ENCODE measurements at places on chromosomes 16 and 17.

- DNase-seq: no peak
Observed at GRCh38 chr16:3020604-3021448, 658 bp downstream of the TNFRSF12A start.

GRCh38 chr17:56809106-56809819 is 24.5 kb downstream of the C17orf67 start:
- DNase-seq: no peak

DNA sequence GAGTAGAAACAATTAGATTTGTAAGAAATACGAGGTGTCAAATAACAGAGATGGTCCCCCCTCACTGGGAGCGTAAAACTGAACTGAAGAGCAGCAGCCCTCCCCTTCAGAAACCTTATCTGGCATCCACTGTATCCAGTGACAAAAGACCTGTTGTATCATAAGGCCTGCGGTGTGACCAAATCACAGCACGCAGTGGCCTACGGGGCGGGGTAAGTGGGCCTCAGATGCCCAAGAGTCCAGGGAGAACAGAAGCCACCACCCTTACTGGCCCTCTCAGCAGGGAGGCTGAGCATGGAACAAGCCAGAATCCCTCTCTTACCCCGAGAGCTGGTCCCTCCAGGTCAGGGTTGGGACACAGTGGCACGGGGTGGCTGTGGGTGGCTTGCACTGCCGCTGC is 5.5 kb downstream of the JMJD6 start:
- DNase-seq: no peak

DNA sequence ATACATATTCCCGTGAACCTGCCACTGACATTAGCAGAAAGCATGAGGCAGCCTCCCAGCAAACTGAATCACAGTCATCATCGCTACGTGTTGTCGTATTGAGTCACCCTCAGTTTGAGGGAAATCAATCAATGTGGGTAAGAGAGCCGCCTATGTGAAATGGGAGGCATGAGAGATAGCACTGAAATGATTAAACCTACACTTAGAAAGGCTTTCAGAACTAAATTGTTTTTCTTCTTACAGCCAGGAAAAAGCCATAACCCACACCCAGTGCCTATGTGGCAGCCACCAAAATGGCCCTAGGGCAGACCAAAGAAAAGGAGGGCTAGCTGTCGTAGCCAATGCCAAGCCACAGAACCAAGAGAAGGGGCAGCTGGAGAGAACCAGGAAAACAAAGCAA is 90.5 kb downstream of the ADAMTS18 start:
- no peak for DNase-seq

DNA sequence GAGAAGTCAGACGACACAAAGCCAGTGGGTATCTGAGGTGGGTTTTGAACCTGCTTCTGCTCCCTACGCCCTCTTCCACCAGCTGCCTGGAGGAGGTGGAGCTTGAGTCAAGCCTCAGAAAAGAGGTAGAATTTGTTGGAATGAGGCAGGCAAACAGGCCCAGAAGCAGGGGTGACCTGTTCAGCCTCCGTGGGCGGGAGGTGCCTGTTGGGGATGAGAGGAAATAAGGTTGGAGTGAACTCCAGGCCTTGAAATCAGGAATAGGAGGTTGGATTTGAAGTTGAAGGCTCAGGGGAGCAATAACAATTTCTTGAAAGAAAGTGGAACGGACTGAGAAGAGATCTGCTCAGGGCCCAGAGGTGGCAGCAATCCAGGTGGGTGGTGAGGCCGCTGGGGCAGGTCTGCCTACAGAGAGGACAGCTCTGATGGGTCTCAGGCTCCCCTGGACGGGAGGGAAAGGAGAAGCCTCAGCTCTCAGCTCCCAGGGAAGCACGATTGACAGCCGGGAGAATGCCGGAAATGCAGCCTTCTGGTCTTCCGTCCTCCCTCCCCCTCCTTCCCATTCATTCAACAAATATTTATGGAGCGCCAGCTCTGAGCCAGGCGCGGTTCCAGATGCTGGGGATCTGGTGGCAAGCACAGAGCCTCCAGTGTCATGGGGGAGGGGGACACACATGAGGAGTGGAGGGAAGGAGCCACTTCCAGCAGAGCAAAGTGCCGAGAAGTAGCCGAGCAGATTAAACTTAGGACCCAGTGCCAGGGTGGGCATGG is 61.9 kb upstream of the CIBAR2 start:
- DNase-seq: no peak

- DNase-seq: no peak
Observed at GRCh38 chr16:12728469-12728868, 75.2 kb downstream of the CPPED1 start.

DNA sequence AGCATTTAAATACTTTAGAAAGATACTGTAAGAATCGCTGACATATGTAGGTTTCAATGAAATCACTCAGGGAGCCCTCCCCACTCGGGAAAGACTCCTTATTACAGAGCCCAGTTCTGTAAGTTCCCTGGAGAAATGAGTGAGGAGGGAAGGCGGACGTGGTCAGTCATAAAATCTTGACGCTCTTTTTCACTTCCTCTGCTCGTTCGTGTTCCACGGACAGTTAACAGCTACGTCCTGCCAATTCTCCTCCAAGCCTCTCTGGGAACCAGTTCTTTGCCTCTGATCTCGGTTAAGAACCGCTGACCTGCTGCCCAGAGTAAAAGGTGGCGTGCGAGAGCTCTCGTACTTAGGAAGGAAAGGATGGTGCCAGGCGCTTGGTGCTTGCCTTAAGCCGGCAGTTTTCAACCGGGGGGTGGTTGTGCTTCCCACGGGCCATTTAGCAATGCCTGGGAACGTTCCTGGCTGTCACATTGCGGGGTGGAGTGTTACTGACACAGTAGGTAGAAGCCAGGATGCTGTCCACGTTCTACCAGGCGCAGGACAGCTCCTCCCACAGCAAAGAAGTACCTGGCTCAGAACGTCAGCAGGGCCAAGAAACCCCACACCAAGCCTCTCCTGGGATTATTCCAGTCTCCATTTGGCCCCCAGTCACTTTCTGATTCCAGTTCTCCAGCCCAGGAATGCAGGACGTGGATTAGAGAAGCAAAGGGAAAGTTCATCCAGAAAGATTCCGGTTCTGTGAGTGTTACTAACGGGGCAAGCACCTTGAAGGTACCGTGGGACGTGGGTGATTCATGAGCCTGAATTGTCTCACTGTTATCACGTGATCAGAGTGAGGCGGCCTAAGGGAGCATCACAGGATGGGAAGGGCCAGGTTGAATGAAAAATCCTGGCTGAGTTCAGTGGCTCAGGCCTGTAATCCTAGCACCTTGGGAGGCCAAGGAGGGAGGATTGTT is 87.7 kb downstream of the MRM3 start:
- no peak for DNase-seq

DNA sequence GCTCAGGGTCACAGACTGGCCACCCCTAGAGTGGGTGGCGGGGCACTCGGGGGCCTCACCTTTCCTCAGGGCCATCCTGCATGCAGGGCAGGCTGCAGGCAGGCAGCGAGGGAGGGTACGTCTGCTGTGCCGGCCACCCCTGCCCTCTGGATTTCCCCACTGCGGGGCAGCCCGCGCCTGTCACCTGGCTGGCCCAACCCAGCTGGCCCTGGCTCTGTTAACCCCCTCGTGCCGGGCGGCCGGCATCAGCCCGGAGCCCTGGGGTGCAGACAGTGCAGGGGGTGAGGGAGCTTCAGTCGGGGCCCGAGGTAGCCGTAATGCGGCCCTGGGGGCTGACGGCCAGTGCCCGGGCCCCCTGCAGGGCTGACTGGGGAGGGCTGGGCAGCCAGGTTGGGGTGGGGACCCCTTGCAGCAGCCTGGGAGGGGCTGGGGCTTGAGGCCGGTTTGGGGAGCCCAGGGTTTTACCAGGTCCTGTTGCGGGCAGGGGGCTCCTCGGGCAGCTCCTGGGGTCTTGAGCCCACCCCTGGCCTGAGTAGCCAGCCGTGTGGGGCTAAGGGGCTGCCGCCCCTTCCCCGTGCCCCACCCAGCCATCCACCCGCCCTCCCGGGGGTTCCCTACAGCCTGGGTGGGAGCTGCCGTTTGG is at the start of gene IGFALS:
Gene IGFALS (minus strand): TSS at position 128 of the 643 bp plus-strand sequence. CDS start 53 bp downstream, at position 75.
- DNase-seq: no peak

- DNase-seq: no peak
Observed at GRCh38 chr17:46771561-46772474, 46.7 kb downstream of the WNT3 start.

DNA sequence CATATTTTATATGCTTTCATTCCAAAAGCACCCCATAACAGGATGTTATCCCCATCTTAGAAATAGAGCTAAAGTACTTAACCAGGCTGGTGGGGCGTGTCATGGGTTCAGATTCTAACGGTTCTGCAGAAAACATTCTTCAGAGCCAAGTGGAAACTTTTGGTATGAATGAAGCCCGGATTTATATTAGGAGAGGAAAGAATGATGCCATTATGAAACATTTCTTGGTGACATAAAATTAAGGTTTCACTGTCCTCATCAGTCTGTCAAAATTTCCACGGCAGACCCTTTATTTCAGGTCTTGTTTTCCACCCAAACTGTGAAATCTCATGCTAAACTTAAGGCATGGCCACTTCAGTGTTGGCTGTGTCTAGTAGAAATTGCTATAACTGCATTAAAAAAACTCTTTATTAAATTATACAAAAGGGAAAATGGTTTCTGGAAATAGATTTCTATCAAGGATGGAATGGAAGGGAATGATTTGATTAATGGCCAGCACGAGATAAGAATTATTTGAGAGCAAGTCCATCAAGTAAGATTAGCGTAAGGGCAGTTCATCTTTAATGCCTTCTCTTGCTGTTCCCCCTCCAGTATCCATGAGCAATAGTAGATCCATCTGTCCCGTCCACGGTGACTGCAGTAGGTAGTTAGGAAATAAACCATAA is 11.7 kb downstream of the PRKCA start:
- no peak for DNase-seq

DNA sequence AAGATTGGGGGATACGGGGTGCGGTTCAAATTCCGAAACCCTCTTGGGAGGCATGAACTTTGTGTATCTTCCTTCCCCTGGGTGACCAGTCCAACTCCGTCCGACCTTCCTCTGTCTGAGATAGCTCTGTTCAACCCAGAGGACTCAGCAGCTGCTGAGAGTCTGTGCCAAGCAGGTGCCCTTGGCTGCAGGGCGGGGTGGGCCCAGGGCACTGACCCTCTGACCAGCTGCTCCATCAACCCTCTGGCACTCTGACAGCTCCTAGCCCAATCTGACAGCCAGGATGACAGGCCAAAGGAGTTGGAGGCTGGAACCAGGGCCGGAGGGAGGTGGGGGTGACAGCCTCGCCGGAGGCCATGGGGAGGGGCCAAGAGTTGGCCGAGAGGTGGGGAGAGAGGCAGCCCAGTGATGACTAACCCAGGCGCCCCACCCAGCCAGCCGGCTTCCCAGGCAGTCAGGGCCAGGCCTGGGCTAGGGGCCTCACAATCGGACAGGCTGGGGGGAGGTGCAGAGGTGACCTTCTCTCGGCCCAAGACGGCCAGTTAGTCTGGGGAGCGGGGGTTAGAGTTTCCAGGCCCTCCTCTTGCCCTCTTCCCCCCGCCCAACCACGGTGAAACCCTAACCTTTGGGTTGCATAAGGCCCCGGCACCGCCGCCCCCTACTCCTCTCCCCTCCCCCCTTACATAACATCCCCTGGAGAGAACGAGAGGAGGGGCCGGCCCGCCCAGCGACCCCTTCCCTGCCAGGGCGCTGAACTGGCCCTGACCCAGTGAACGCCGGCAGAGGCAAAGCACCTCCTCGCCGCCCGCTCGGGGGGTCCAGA is 5.0 kb upstream of the TLCD2 start:
- no peak for DNase-seq

GRCh38 chr16:85275533-85276249 is 163.4 kb upstream of the CIBAR2 start:
- no peak for DNase-seq

DNA sequence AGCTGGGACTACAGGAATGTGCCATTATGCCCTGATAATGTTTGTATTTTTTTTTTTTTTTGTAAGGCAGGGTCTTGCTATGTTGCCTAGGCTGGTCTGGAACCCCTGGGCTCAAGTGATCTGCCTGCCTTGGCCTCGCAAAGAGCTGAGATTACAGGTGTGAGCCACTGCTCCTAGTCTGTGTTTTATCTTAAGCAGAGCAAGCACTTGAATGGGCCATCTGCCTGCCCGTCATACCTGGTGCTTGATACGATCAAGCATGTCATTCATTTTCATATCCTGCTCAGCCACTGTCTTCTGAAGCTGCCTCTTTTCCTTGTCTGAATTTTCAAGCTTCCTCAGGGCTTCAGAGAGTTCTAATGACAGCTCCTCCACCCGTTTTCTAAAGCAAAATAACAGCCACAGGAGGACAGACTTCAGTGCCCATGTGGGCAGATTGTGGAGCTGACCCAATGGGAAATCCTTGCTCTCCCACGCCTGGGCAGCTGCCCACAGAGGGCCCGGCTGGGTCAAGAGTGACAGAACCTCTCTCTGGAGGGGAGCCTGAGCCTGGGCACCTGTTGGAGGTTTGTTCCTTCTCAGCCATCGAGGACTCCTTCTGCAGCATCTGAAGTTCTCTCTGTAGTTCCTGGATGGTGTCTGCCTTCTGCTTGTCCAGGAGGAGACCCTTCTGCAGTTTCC is 36.5 kb downstream of the DHX38 start:
- no peak for DNase-seq

DNA sequence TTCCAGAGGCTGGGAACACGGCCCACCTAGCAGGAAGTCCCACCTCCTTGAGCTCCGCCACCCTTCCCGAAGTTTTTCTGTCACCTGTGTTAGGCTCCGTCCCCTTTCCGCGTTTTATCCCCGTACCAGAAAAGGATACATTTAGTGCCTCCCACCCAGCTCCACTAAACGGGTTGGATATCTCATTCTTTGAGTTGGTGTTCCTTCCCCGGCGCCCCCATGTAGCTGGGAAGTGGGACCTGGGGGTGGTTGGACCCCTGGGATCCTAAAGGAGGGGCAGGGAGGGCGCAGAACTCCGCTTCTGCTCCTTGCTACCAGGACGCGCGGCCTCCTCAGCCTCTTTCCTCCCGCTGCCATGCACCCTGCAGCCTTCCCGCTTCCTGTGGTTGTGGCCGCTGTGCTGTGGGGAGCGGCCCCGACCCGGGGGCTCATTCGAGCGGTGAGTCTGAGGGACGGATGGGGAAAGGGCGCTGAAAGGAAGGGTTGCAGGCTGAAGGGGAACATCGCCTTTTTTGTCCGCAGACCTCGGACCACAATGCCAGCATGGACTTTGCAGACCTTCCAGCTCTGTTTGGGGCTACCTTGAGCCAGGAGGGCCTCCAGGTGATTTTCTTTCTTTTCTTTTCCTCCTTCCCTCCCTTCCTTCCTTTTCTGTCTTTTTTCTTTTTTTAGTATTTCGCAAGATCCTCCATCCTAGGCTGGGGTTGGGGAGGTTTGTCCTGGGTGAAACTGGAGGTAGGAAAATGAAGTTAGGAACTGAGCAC is 669 bp downstream of the RNF167 start:
- no peak for DNase-seq

DNA sequence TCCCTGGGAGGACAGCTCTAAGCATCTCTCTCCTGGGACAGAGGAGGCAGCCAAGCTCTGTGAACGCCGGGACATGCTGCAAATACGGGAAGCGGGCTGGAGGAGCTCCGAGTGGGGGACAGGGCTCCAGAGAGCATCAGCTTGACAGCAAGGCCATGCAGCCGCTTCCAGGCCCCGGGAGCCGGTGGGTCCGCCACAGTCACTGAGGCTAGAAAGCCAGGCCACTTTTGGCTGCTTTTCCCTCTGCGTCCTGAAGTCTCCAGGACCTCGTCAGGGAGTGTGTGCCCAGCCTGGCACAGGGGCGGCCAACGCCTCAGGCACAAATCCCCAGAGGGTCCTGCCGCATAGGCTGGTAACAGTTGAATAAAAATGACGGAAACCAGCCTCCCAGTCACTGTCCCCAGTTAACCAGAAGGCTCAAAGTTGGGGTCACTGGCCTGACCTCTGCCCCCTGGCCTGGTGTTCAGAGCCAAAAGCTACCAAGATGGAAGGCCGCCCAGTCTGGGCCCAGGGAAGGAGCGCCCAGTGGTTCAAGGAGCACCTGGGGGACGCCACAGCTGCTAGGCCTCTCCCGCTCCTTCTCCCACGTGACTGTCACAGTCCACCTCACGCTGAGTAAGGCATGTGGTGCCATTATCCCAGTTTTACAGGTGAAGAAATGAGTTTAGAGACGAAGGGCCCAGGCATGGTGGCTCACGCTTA is 3.2 kb upstream of the TRIM65 start:
- no peak for DNase-seq

Measured in right renal cortex interstitium (tissue), 3 donors.